ENCODE measurements at places on chromosomes 2 and 18.

DNA sequence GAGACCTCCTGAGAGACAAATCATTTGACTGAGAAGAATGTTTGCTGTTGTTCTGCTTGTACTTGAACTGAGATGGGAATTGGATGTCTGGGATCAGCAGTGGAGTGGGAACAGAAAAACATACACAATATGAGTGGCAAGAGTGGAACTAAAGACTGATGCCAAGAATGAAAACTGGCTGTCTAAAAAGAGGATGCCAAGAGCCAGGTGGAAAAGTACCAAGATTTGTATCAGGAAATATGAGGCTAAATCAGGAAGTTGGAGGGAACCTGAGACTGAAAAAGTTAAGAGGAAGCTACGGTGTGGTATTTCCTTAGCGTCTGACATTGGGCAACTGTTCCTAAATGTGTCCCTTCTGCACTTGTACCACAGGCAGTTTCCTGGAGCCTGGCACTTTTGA is 440.9 kb upstream of the CELF4 start:
- DNase-seq: no peak

GRCh38 chr2:112728029-112728362 is 7.2 kb downstream of the NT5DC4 start:
- DNase-seq: no peak

- DNase-seq: no peak
These were observed 459.5 kb upstream of the CDH20 start for GRCh38 chr18:60873708-60874107.

DNA sequence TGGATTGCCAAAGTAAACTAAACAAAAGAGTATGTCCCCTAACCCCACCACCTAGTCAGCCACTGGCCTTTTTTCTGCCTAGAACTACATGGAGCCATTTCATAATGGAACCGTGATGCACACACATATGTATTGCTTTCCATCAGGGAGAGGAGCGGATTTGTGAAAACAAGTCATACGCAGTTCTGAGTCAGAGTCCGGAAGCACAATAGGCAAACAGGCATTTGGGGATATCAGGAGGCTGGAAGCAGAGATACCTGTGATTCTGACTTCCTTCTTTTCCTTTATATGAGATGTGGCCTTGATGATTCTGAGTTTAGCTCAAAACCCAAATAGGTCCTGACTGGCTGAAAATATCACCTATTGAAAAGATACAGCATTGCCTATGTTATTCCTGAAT is 93.5 kb downstream of the TMEM163 start:
- no peak for DNase-seq
